LHCN-M2 (cell line): ENCODE measurements at places on chromosomes 7 and 10. TPM values are rescaled to one million over a fixed set of nuclear protein-coding genes. Genes with fewer than 3 reads are reported as not detected.

DNA sequence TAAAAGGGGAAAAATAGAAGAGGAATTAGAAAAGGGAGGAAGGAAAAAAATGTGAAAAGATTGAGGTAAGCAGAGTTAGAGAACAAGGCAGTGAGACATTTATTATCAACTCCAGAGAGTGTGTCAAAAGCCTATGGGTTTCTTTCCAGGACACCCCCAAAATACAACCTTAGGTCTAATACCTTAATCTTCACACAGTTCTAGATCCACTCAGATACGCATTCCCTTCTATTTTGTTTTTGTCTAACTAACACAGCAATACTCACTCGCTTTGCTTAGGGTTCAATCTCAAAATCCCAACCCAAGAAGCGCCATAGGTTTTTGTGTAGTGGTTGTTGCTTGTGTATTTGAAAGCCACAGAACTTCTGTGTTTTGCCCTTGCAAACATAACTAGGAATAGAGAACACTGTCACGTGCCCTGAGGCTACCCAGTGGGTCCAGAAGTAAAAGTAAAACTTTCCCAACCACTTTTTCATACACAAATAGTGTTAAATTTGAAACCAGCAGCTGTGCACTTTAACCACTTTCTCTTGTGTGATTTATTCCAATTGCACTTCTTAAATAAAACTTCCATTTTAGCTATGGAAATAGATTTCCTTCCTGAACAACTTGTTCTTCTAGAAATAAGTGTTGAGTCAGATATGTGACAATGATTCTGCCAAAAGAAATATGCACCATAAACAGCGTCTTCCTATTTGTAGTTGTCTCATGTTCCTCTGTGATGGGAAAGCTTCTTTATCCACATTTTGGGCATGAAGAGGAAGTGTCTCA, 414.7 kb upstream of the GHITM start:
- no peak for DNase-seq

DNA sequence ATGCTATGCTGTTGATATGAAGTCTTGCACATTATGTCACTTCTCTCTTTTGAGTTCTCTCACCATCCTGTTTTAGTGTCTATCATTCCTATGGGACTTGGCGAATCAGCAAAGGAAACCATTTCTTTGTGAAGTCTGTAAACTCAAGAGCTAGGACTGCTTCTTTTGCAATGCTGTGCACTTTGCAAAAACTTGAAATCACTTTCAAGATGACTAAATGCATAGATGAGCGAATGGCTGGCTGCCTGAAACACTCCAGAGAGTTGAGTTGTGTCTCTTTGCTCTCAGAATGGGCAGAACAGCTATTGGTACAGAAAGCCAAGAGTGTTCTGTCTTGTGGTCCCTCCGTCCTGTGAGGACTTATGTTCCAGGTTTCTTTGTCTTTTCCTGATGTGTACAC, 18.3 kb upstream of the ELMO1 start:
- DNase-seq: no peak

DNA sequence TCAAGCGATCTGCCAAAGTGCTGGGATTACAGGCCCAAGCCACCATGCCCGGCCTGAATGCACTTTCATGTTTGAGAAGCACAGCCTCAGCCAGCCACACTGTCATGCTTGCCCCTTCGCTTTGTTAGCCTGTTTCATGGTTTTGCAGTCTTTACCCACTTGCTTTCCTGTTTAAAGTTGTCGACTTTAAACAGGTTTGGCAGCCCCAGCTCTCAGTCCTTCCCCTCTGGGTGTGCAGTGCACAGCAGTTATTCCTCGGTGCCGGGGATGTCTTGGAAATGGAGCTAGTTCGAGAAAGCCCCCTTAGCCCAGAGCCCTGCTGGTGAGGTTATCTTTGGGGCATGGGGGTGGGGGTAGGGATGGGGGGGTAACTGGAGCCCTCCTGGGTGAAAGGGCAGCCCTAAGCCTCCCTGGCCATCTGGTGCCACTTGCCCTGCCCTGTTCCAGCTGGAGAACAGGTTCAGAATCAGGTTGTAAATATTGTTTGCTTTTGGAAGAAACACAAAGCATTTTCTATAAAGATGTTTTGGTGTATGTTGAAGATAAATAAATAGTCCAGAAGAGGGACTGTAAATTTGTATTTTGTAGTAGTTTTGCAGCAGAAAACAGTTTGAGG, 14.8 kb downstream of the TSPAN14 start:
- no peak for DNase-seq

GRCh38 chr10:48493083-48493871, 111.6 kb downstream of the ARHGAP22 start:
- no peak for DNase-seq

DNA sequence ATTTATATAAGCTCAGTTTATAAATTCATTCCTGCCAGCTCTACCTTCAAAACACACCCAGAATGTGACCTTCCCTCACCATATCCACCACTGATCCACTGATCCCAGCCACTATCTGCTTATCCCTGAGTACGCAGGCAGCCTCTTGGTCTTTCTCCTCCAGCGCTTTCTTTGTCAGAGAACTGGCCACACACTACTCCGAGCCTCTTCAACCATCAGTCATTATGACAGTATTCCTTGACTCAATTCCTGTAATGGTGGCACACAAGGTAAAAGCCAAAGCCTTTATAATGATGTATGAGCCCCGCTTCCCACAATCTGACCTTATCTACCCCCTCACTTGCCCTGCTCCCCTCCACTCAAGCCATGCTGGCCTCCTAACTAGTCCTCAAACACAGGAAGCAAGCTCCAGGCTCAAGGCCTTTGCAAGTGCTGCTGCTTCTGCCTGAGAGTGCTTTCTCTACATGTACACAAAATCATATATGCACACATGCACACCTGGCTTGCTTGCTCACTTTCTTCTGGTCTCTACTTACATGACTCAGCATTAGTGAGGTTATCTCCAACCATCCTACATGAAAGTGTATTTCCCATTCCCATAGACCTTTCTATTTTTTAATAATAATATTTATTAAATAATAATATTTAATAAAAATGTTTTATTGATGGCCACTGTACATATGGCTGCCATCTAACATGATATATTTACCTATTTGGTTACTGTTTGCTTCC, 150.4 kb upstream of the FEZF1 start:
- no peak for DNase-seq

The MSMB gene
- not detected in 2 replicates for total RNA-seq

The ANKRD61 gene
- 0.23 and 0.38 TPM in 2 replicates for total RNA-seq

- peak; percentile 62 for DNase-seq
Measured at GRCh38 chr10:58189269-58189668, 78.4 kb downstream of the IPMK start.

DNA sequence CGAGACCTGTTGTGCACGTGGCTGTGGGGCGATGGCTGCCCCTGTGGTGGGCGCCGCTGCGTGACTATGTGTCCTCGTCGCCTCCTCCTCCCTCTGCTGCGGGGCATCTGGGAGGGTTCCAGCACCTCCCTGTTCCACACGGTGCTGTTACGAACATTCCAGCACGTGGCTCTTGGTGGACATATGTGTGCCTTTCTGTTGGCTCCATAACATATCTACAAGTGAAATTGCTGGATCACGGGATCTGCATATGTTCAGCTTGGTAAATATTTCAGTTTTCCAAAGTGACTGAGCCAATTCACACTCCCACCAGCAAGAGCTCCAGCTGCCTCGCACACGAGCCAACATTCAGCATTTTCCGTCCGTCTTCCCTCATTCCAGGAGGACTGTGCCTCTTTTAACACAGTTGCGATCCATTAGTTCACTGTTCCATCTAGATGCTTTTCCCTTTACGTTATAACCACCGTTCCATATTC, 25.1 kb downstream of the SNX8 start:
- DNase-seq: no peak
